ENCODE measurements at places on chromosomes 16 and 17.

DNA sequence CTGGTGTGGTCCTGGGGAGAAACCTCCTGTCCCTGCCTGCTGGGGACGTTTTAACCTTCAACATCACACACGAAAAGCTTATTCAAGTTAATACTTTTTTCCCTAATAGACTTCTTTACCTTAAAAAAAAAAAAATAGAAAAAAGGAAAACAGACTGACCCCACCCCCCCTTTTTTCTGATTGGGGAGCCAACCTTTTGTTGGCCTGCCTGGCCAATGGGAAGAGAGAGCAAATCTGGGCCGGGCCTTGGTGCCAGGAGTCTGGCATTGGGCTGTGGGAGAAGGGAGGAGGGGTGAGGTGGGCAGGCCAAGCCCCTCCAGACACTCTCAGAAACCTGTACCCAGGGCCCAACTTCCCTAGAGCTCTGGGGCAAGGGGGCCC is 3.0 kb downstream of the CBX8 start:
- no peaks in the 10 kb centered on the region for H3K36me3 ChIP-seq
- peaks cover 15% of the 10 kb centered on the region for H3K4me1 ChIP-seq
- no peak overlapping the region for H3K4me3 ChIP-seq
- H3K27ac ChIP-seq, result peak overlapping the region; percentile 39

DNA sequence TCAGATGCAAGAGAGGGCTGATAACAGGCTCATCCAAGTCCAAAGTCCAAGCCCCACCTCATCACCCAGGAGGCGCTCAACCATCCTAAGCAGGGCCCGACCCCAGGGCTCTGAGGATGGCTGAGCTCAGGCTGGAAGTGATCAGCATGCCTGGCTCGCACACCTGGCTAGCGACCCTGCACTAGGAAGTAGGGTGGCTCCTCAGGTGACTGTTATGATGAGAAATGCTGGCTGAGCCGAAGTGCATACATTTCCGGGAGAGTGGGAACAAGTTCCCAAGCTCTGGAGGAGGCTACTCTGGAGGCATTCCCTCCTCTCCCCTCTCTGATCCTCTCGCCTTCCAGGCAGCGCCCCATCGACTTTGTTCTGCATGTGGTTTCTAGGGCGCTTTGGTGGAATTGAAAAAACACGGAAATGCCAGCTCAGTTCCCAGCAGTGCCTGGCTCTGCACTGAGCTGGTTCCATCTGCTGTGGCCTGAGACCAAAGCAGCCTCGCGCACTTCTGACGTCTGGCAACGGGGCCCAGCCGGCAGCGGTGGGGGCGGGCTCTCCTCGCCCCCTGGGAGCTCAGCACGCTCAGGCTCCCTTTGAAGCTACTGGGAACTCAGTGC is 130.3 kb downstream of the IRF8 start:
- H3K4me3 ChIP-seq, result no peak overlapping the region
- H3K27me3 ChIP-seq, result no peaks in the 10 kb centered on the region
- peaks cover 19% of the 10 kb centered on the region for H3K4me1 ChIP-seq
- H3K36me3 ChIP-seq, result no peaks in the 10 kb centered on the region

- H3K27me3 ChIP-seq, result no peaks in the 10 kb centered on the region
- no peak overlapping the region for H3K27ac ChIP-seq
- H3K4me3 ChIP-seq, result no peak overlapping the region
- H3K4me1 ChIP-seq, result peaks cover 10% of the 10 kb centered on the region
- H3K36me3 ChIP-seq, result peaks cover 12% of the 10 kb centered on the region
Measured at GRCh38 chr16:68073902-68074760, 11.0 kb upstream of the NFATC3 start.

DNA sequence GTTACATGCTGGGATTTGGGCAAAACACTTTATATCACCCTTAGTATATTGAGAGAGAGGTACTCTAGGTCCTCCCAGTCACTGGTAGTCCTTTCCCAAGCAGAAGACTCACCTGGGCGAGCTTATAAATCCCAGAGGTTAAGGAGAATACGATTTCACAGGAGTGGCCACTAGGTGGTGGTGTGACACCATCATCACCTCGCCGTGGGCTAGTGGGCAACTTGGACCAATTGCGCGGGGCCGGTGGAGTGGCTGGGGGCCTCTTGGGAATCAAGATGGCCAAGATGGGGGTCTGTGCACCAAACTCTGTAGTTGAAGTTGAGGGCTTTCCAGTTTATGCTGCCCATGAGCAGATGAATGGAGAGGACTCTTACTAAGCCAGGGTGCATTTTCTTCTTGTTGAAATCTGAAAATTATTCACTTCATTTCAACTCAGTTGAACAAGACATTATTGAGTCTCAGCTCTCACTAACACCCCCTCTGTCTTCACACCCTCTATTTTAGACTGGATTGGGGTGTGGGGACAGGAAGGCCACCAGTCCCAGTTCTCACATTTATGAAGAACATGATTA is 38.2 kb upstream of the PIRT start:
- no peaks in the 10 kb centered on the region for H3K36me3 ChIP-seq
- no peaks in the 10 kb centered on the region for H3K4me1 ChIP-seq
- peak; percentile 54 for DNase-seq
- no peak overlapping the region for H3K4me3 ChIP-seq

DNA sequence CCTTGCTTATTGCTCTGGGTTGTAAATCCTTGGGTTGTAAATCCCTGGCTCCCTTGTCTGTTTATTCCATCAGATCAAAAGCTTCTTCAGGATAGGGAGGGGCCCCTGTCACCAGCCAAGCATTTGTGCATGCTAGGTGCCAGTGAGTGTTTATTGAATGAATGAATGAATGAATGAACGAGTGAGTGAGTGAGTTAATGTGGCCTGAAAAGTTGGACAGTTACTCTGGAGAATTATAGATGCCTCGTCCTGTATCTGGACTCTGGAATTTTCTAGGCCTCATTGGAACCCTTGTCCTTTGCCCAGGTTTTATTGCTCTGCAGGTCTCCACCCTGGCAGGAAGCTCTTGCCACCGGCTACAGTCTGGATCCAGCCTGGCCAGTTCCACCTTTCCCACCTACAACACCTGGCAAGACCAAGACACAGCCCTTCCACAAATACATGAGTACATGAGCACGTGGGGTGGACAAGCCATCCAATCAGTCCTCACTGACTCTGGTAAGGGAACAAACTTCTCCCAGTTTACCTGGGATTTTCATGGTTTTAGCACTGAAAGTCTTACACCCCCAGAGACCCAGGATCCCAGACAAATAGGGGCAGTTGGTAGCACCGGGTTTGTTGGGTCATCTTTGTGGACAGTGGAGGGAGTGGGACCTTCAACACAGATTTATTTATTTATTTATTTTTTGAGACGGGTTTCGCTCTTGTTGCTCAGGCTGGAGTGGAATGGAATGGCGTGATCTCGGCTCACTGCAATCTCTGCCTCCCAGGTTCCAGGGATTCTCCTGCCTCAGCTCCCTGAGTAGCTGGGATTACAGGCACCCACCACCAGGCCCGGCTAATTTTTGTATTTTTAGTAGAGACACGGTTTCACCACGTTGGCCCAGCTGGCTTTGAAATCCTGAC is 14.7 kb upstream of the CDH1 start:
- no peaks in the 10 kb centered on the region for H3K27me3 ChIP-seq
- peak; percentile 72 for DNase-seq
- H3K36me3 ChIP-seq, result no peaks in the 10 kb centered on the region
- H3K4me1 ChIP-seq, result peaks cover 36% of the 10 kb centered on the region
- H3K4me3 ChIP-seq, result no peak overlapping the region

GRCh38 chr17:6428207-6428965 is 6.5 kb downstream of the AIPL1 start:
- no peaks in the 10 kb centered on the region for H3K27me3 ChIP-seq
- no peaks in the 10 kb centered on the region for H3K36me3 ChIP-seq
- no peak for DNase-seq

GRCh38 chr17:77451894-77452852 is 311.4 kb downstream of the SEC14L1 start:
- H3K36me3 ChIP-seq, result no peaks in the 10 kb centered on the region
- peak overlapping the region; percentile 77 for H3K4me3 ChIP-seq

DNA sequence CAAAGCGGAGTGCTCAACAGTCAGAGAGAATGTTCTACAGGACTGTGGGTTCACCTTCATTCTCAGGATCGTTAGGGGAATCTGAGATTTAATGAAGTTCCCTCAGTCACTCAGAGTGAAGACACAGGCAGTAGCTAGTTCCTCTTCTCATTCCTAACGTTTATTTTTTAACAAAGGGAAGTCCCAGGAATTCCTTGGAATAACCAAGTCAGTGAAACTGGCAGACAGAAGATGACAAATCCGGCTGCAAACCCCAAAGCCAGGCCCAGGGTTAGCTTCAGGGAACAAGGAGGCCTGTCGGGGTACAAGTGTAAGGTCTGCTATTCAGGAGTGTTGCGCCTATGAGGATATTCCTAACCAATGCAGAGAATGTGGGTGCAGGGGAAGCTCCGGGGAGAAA is 42.0 kb downstream of the COTL1 start:
- H3K36me3 ChIP-seq, result peaks cover 1% of the 10 kb centered on the region
- H3K27me3 ChIP-seq, result no peaks in the 10 kb centered on the region
- DNase-seq, result no peak
- peak overlapping the region; percentile 60 for H3K27ac ChIP-seq

GRCh38 chr16:8571061-8571596 is 19.2 kb downstream of the TMEM114 start:
- H3K4me3 ChIP-seq, result no peak overlapping the region
- no peaks in the 10 kb centered on the region for H3K27me3 ChIP-seq
- peaks cover 6% of the 10 kb centered on the region for H3K4me1 ChIP-seq
- H3K27ac ChIP-seq, result no peak overlapping the region
- no peak for DNase-seq

- no peaks in the 10 kb centered on the region for H3K36me3 ChIP-seq
- peaks cover 45% of the 10 kb centered on the region for H3K4me1 ChIP-seq
- no peaks in the 10 kb centered on the region for H3K27me3 ChIP-seq
- H3K27ac ChIP-seq, result no peak overlapping the region
- DNase-seq, result no peak
Measured at GRCh38 chr16:10612649-10613179, 32.3 kb upstream of the EMP2 start.

- H3K36me3 ChIP-seq, result no peaks in the 10 kb centered on the region
- H3K27ac ChIP-seq, result peak overlapping the region; percentile 52
- H3K4me3 ChIP-seq, result no peak overlapping the region
- no peaks in the 10 kb centered on the region for H3K27me3 ChIP-seq
- no peak for DNase-seq
- peaks cover 8% of the 10 kb centered on the region for H3K4me1 ChIP-seq
Measured at GRCh38 chr16:69814078-69814477, 51.9 kb downstream of the WWP2 start.

GRCh38 chr16:53282975-53283946 is 151.0 kb upstream of the RBL2 start:
- H3K4me3 ChIP-seq, result no peak overlapping the region
- H3K4me1 ChIP-seq, result no peaks in the 10 kb centered on the region
- H3K27ac ChIP-seq, result no peak overlapping the region
- H3K27me3 ChIP-seq, result no peaks in the 10 kb centered on the region

DNA sequence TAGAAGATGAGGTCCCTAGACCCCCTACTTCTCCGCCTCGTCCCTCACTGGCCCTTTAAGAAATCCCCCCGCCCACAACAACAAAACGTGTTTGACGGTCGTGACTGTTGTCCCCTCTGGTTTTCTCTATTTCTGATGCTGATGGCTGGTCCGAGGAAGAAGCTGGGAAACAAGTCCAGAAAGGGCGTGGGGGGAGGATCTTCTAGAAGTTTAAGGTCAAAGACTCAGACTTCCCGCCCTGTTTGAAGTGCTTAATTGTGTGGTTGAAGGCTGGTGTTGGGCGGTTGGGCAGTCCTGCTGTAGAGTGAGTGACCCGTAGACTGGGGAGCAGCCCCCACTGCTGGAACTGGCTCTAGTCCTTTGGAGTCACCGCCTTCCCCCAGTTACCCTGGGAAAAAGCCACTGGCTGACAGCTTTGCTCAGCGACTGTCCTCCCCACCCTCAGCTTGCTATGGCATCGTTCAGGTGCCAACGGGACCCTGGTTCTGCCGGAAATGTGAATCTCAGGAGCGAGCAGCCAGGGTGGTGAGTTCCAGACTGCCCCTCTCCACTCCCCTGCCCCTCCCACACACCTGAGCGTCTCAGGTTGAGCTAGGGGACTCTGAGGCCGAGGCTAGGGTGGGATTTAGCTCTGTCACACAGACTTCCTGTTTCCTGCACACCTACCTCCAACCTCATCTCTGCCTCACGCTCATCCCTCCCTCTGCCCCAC is 1.6 kb downstream of the MLLT6 start:
- H3K27me3 ChIP-seq, result no peaks in the 10 kb centered on the region
- H3K4me3 ChIP-seq, result peak overlapping the region; percentile 71
- DNase-seq, result no peak
- peaks cover 2% of the 10 kb centered on the region for H3K36me3 ChIP-seq
- H3K4me1 ChIP-seq, result peaks cover 12% of the 10 kb centered on the region

DNA sequence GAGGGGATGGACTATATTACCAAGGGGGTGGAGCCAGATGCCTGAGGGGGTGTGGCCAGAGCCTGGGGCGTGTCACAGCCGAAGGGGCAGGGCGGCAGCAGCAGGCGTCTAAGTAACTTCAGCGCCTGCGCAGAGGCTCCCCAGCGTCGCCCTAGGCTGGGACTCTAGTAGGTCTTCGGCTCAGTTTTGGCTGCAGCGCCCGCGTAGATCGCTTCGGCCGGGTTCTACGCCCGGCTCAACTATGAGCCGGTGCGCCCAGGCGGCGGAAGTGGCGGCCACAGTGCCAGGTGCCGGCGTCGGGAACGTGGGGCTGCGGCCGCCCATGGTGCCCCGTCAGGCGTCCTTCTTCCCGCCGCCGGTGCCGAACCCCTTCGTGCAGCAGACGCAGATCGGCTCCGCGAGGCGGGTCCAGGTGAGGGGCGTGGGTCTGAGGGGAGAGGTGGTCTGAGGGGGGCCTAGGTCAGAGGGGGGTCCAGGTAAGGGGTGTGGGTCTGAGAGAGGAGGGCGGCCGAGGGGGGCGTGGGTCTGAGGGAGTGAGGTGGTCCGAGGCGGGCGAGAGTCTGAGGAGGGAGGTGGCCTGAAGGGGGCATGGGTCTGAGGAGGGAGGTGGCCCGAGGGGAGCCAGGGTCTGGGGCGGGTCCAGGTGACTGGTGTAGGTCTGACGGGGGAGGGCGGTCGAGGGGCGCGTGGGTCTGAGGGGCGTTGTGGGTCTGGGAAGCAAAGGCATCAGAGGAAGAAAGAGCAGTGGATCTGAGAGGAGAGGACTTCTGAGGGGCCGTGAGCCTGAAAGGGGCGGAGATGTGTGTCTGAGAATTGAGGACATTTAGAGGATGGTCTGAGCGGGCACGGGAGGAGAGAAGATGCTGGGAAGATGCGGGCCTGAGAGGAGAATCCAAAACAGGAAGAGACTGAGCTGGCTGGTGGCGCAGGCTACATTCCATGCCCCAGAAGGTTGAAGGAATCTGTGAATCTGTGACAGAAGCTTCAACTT is at the start of gene LPCAT2:
Gene LPCAT2, plus strand, starts transcription at position 132 of the 991 bp plus-strand sequence. Its CDS starts 110 bp downstream, at position 242.
- H3K27me3 ChIP-seq, result no peaks in the 10 kb centered on the region
- no peaks in the 10 kb centered on the region for H3K36me3 ChIP-seq
- H3K27ac ChIP-seq, result peak within 1 kb of the TSS; percentile 20

GRCh38 chr16:50464325-50465290 is 83.6 kb upstream of the NKD1 start:
- no peaks in the 10 kb centered on the region for H3K36me3 ChIP-seq
- H3K27ac ChIP-seq, result peak overlapping the region; percentile 24
- peak; percentile 48 for DNase-seq
- H3K4me3 ChIP-seq, result no peak overlapping the region
- peaks cover 75% of the 10 kb centered on the region for H3K4me1 ChIP-seq
- H3K27me3 ChIP-seq, result no peaks in the 10 kb centered on the region
